ENCODE measurements at places on chromosomes 4 and X.

DNA sequence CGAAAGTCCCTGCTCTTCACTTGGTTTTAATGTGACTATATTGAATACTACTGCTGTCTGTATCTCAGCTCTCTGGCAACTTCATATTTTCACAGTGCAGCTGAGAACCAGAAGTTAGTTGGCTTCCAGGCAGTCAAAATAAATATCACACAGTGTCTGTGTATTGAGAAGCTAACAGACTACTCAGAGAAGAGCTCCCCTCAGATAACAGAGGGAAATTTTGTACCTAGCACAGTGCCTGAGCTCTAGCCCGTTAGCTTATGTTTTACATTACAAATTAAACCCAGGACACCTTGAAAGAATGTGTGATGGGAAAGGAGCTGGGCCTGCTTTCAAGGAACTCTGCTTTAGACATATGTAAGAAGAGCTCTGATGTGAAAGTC is 22.7 kb downstream of the JADE1 start:
- no peak for DNase-seq

- DNase-seq = no peak
Observed at GRCh38 chr4:87427518-87427868, 5.1 kb downstream of the NUDT9 start.

DNA sequence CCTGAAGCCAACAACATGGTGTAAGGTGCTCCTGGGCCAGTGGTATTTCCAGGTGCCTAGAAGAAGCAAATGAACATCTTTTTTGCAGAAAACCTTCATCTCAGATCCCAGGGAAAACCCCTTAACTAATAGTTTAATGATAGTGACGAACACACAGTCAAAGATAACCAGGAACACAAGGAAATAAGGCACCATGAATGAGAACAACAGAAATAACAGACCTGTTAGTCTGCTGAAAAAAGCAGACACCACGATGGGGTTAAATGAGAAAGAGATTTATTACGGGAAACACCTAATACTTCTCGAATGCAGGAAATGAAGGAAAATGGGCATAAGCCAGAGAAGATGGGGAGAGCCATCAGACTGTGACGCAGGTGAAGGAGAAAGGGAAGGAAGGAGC is 30.6 kb upstream of the WWC2 start:
- no peak for DNase-seq

DNA sequence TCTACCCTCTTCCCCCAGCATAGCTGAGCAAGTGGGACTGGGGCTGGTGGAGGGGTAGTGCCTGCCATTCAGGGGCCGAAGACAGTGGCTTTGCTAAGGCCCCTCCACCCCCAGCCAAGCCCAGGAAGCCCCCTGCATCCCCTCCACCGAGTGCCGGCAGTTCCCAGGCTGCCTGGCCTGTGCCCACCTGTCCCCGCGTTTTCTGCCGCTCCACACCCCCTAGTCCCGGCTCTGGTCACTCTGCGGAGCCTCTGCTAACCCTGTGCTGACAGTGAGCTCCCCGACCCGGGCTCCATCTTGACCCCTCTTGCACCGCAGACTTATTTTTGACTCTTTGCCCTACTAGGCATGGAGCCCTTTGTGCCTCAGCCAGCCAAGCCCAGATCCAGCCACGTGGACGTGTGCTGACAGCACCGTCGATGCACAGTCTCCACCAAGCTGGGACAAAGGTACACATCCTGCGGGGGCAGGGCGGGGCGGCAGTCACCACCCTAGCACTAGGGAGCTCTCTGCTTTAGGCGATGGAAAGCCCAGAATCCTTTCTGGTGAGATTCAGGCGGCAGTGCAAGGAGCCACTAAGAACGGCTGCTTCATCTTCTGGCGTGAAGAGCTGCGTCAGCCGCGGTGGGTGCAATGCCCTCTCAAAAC is 96.6 kb downstream of the PHKA2 start:
- no peak for DNase-seq
